ENCODE measurements at places on chromosomes 16 and 17. TPM values are rescaled to one million over a fixed set of nuclear protein-coding genes. Genes with fewer than 3 reads are reported as not detected.

Gene PHOSPHO1
- total RNA-seq = not detected

Gene NUP88
- 118 TPM for total RNA-seq

Gene KRT32
- not detected for total RNA-seq

Gene DCXR
- 55.6 TPM for total RNA-seq

Gene USP22
- total RNA-seq = 158 TPM

Gene PPM1E
- total RNA-seq = not detected

Gene HCRT
- not detected for total RNA-seq

Gene ODAD4
- total RNA-seq = 3.7 TPM

Gene GRB7
- total RNA-seq = not detected

Gene ZFPM1
- 24.6 TPM for total RNA-seq

Gene KCNG4
- total RNA-seq = not detected

Gene SLC5A10
- not detected for total RNA-seq

Gene CD68
- 8.1 TPM for total RNA-seq

Gene KRT23
- not detected for total RNA-seq

Gene STUB1
- 67.4 TPM for total RNA-seq

Gene CRYBA1
- not detected for total RNA-seq

Gene MT1A
- total RNA-seq = not detected

Gene NECAB2
- total RNA-seq = not detected

Gene ITGB3
- 283 TPM for total RNA-seq

Gene MAPT
- total RNA-seq = 2.3 TPM

Gene TBC1D3E
- total RNA-seq = not detected

Gene CSH2
- 4.0 TPM for total RNA-seq

Gene HIC1
- total RNA-seq = 4.6 TPM

Gene DNAH2
- not detected for total RNA-seq

Gene CORO1A
- total RNA-seq = 665 TPM

Gene KRTAP4-5
- not detected for total RNA-seq

Gene HSD17B1
- 0.90 TPM for total RNA-seq

Gene OR4D1
- 1.2 TPM for total RNA-seq

Gene TNK1
- total RNA-seq = 4.8 TPM

Gene PPP1R27
- not detected for total RNA-seq

Gene SLC16A11
- total RNA-seq = 0.40 TPM

Gene CCL5
- total RNA-seq = 202 TPM

Gene CFAP97D1
- not detected for total RNA-seq

Gene ZNF768
- total RNA-seq = 5.3 TPM

Gene CAPNS2
- not detected for total RNA-seq

Gene SPN
- 147 TPM for total RNA-seq

Gene GAN
- total RNA-seq = 8.0 TPM

Gene TOM1L1
- 0.42 TPM for total RNA-seq

Gene GLIS2
- total RNA-seq = 0.29 TPM

Gene ZG16B
- total RNA-seq = not detected
